ENCODE measurements at places on chromosomes 6 and 20. TPM values are rescaled to one million over a fixed set of nuclear protein-coding genes. Genes with fewer than 3 reads are reported as not detected.

TPX2 gene
- 0.39 TPM for total RNA-seq

PARD6B gene
- total RNA-seq, result 18.1 TPM

GPX5 gene
- not detected for total RNA-seq

CUTA gene
- 222 TPM for total RNA-seq

ZHX3 gene
- total RNA-seq, result 57.8 TPM

SMIM26 gene
- total RNA-seq, result 136 TPM

VIP gene
- 4.0 TPM for total RNA-seq

RFX6 gene
- not detected for total RNA-seq

DZANK1 gene
- total RNA-seq, result 8.9 TPM

SYTL3 gene
- 33.0 TPM for total RNA-seq

KCNK17 gene
- total RNA-seq, result 6.3 TPM

TSPYL4 gene
- total RNA-seq, result 23.0 TPM

PAX1 gene
- 0.81 TPM for total RNA-seq

FAM209B gene
- 0.56 TPM for total RNA-seq

SRSF12 gene
- total RNA-seq, result 3.0 TPM

TRDN gene
- not detected for total RNA-seq

TRIM40 gene
- total RNA-seq, result not detected

GUCA1A gene
- total RNA-seq, result not detected

SIRPA gene
- 35.1 TPM for total RNA-seq

ESR1 gene
- total RNA-seq, result 3.8 TPM

BMP6 gene
- total RNA-seq, result 3.1 TPM

HLA-DMB gene
- 47.6 TPM for total RNA-seq

ZC2HC1B gene
- not detected for total RNA-seq

ECI2 gene
- 51.5 TPM for total RNA-seq

SPTLC3 gene
- total RNA-seq, result 38.8 TPM

TMC2 gene
- not detected for total RNA-seq

SIRT5 gene
- 10.7 TPM for total RNA-seq

MKKS gene
- 27.2 TPM for total RNA-seq

GFRAL gene
- total RNA-seq, result not detected

RHAG gene
- not detected for total RNA-seq

HSP90AB1 gene
- total RNA-seq, result 669 TPM

TRIM15 gene
- total RNA-seq, result not detected

NKAPL gene
- 0.67 TPM for total RNA-seq

MLN gene
- not detected for total RNA-seq

LY6G6F gene
- not detected for total RNA-seq

KCNK15 gene
- total RNA-seq, result 2.8 TPM

HFE gene
- total RNA-seq, result 8.3 TPM

TNFRSF21 gene
- 6.1 TPM for total RNA-seq

SLC22A2 gene
- total RNA-seq, result not detected

LY6G6D gene
- not detected for total RNA-seq

NKAIN2 gene
- 0.11 TPM for total RNA-seq

SOX18 gene
- total RNA-seq, result 11.3 TPM

CGA gene
- total RNA-seq, result not detected
